ENCODE measurements at places on chromosomes 1 and 21.
A peak's percentile ranks its signal among the peaks of the same experiment; 100 is the strongest.

DNA sequence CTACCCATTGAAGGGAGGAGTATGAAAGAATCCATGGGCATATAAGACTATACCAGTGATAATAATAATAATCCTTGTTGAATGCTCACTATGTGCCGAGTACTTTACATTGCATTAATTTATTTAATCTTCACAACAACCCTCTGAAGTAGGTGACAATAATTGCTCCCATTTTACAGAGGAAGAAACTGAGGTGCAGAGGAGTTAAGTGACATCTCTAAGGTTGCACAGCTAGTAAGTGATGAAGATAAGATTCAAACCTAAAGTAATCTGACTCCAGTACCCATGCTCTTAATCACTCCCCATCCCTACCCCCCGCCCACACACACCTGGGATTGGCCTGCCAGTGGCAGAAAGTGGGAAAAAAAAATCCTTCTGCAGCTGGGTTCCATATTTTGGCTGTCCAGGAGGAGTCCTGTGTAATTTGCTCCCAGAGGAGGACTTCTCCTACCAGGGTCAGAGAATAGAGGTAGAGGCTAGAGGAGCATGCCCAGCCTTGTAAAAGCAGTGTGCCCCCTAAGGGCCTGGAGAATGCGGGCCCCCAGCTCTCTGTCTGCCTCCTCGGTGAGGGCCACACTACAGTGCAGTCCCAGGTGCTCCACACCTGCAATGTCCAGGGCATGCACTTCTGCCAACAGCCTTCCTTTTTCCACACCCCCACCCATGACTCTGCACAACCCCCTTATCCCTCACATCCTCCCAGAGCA lies 57.8 kb downstream of the TMEM53 start:
- DNase-seq: no peak

DNA sequence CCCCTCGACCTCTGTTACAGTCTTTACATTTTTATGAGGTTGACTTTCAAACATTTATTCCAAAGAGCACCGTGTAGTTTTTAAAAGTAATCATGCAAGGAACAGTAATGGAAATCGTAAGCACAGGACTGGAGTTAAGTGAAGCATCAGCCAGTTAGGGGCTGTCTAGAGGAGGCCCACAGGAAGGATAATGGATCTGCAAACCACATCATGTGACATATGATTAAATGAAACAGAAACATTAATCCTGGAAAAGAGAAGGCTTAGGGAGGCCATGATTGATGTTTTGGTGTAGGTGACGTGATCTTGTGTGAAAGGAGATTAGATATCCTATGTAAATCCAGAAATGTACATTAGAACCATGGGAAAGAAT lies 25.0 kb downstream of the RGS7 start:
- no peak for DNase-seq

- peak; percentile 49 for DNase-seq
Observed at GRCh38 chr1:31394584-31395193, 18.3 kb upstream of the SERINC2 start.

GRCh38 chr21:46545363-46545762 lies 59.5 kb downstream of the S100B start:
- DNase-seq: no peak

- DNase-seq: no peak
Observed at GRCh38 chr1:168097921-168098528, 38.7 kb downstream of the GPR161 start.

DNA sequence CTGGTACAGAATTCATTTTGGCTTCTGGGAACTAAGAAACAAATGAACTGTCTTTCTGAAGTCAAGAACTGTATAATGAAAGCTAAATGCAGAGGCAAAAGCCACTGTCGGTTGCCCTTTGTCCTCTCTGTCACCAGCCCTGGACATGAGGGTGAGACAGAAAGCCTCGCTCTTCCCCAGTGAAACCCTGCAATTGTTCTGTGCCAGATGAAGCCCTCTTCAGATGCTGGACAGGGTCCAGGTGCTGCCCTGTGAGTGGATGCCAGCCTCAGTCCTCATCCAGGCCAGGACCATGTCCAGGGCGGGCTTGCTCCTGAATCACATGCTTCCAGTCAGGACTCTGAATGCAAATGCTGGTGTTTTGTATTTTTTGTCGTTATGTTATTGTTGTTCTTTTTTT lies 138.7 kb downstream of the RUNX1 start:
- DNase-seq: no peak

DNA sequence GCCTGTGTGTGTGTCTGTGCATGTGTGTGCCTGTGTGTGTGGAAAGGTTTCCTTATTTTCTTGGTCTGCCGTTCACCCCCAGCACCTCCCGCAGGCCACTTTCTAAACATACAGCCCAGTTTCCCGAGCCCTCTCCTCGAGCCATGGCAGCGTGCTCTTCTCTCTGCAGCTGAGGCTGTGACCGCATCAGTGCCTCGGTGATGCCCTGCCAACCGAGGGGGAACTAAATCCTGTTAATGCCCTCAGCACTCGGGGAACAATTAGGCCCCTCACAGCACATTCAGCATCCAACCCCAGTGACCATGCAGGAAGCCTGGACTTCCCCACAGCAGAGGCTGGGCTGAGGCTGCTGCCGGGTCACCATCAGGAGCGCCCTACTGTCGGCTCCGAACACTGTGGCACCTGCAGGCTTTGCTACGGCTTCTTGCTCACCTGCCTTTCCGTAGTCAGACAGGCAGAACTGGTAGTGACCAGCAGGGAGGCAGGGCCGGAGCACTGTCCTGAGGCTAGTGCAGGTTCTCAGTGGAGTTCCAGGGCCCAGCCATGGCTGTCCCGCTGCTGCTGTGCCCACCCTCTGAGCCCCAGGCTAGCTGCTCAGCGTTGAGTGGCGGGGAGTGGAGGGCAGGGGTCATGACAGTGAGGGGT lies 8.1 kb downstream of the GPR137B start:
- DNase-seq: no peak

GRCh38 chr21:38494703-38495102 lies 3.6 kb downstream of the ERG start:
- DNase-seq: peak; percentile 35

- DNase-seq: peak; percentile 39
Observed at GRCh38 chr1:3618881-3619671, 5.7 kb upstream of the TPRG1L start.

DNA sequence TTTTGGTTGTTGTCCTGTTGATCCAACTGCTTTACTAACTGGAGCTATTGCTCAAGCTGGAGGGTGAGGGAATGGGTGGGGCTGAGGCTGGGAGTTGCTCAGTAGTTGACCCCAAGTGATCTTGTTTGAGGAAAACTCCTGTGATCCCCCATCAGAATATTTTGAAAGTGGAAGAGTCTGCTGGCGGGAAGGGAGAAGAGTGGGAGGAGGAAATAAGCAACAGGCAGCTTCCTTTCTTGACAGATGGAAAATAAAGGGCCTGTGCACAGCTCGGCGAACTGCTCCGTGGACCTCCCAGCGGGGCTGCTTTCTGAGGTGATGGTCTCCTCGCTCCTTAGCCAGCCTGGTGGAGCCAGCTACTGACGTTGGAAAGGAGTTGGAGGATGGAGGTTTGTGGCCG lies 199.1 kb upstream of the LMO4 start:
- no peak for DNase-seq

GRCh38 chr1:9539829-9540550 lies 725 bp downstream of the SLC25A33 start:
- DNase-seq: no peak

DNA sequence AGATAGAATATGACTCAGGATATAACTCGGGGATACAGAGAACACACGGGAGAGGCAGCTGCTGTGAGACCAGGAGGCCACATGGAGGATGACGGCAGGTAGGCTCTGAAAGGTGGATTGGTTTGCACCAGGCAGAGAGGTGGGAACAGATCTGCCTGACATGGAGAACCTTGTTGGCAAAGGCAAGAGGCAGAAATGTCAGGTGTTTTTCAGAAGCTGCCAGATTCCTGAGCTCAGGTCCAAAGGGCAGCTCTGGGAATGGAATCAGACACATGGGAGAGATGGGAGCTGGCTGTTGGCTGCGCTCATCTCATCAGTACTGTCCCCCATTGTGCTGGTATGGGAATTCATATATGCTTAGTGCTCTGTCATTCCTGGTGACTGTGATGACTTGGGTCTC lies 19.2 kb downstream of the SYT6 start:
- DNase-seq: no peak

- no peak for DNase-seq
Observed at GRCh38 chr1:158396646-158397045, 2.6 kb downstream of the OR10T2 start.

DNA sequence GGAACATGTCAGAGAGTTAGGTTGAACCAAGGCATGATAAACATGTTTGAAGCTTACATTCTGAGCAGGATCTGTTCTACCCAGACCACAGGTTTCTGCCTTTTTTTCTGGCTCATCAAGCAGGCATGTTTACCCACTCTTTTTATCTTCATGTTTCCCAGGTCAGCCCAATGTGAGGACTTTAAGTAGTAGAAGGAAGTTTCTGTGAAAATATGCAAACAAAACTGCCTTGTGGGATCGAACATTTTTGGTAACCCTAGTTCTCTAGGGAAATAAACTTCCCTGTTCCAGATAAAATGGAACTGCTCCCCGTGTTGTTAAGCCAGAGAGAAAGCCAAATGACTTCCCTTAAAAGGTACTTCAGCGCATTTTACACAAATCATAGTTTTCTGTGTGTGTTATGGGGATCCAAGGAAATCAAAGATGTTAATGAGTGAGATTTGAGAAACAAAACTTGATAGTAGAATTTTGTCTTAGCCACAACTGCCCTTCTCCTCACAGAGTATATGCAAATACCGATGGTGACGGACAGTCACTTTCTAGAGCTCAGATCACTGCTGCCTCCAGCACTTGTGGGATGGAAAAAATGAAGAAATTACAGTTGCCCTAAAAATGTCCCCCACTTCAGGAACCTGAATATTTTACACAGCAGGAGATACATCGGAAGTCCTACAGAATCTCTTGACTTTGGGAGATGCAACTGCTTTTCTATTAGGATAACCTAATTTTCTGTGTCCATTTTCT lies 765 bp upstream of the HIPK1 start:
- DNase-seq: no peak

DNA sequence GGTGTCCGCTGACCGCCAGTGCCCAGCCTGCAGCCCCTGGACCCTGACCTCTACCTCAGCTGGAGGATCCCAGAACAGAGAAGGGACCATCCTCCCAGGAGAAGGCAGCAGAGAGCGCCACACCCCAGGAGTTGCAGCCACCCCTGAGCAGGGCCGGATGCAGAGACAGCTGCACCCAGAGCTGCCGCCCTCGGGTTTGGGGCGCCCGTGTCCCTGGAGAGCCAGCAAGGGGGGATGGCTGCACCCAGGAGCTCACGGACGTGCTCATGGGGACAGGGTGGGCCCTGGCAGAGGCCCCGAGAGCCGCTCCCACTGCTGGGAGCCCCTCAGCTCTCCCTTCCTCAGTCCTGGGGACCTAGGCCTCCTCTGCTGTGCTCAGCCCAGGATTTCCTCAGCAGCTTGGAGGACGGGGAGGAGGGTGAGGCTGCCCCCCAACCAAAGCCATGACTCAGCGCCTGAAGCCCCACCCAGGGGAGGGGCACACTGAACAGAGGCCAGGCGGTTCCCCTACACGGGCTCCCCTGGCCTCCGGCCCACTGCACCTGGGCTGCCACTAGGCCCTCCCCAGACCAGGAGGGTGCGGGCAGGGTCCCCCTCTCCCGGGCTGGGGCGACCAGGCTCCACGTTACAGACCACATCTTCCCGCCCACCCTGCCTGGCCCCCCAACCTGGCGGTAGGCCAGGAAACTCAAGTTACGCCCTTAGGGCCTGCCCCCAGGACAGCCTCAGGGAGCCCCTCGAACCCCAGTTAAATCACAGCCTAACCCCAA lies 2.2 kb downstream of the ACAP3 start:
- peak; percentile 35 for DNase-seq

GRCh38 chr1:94538243-94538827 lies 3.2 kb downstream of the F3 start:
- no peak for DNase-seq
